Stimulated activated naive CD4-positive, alpha-beta T cell (primary cell): ENCODE measurements at places on chromosomes 7 and 10.

GRCh38 chr10:110241841-110242240, 34.4 kb downstream of the MXI1 start:
- DNase-seq, result no peak

GRCh38 chr7:49187543-49188268, 263.4 kb downstream of the CDC14C start:
- no peak for DNase-seq

GRCh38 chr7:136014659-136015058, 37.5 kb upstream of the MTPN start:
- DNase-seq, result no peak

- no peak for DNase-seq
Observed at GRCh38 chr7:55149001-55149400, 130.2 kb downstream of the EGFR start.

DNA sequence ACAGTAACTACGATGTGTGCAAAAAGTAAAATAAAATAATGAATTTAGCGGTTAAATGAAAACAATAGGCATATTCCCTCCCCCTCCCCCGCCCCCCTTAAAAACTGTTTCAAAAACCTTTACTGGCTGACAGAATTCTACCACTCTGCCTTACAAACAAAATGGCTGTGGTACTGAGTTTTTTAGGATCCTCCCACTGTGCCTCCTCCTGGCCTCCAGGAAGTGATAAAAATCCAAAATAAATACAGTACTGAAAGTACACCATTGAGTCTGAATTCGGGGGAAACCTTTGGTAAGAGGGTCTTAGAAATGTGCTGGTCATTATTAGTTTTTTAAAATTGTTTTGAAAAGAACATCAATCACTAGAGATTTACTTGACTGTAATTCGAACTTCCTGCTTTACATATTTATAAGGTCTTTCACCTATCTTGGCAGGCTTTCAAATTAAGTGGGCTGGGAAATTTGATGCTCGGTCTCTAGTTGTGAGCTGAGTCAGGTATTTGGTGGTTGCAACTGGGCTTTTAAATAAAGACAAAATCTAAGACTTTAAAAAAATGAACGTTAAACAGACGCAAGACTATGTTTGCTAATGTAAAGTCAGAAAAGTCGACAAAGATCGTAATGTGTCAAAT, 32.5 kb upstream of the EPC1 start:
- DNase-seq, result peak; percentile 18

DNA sequence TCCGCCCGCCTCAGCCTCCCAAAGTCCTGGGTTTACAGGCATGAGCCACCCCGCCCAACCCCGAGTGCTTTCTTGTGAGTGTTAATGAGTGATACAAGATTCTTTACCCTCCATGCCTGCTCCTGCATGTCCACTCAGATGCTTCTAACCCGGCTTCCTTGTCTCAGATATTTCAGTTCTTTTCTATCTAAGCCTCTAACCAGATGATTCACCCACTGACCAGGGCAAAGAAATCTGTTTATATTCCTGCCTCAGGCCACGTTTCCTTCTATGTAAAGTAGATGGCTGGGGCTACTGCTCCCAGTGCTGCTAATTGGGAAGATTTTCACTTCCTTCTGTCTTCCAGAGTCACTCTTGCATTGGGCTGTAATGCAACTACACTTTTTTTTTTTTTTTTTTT, 395.1 kb upstream of the ANKRD30A start:
- DNase-seq, result no peak

GRCh38 chr10:119377958-119378736, 164.4 kb downstream of the RGS10 start:
- no peak for DNase-seq

GRCh38 chr10:3482200-3482993, 302.6 kb downstream of the KLF6 start:
- no peak for DNase-seq

GRCh38 chr10:76523246-76523645, 1091.8 kb downstream of the LRMDA start:
- DNase-seq, result no peak

DNA sequence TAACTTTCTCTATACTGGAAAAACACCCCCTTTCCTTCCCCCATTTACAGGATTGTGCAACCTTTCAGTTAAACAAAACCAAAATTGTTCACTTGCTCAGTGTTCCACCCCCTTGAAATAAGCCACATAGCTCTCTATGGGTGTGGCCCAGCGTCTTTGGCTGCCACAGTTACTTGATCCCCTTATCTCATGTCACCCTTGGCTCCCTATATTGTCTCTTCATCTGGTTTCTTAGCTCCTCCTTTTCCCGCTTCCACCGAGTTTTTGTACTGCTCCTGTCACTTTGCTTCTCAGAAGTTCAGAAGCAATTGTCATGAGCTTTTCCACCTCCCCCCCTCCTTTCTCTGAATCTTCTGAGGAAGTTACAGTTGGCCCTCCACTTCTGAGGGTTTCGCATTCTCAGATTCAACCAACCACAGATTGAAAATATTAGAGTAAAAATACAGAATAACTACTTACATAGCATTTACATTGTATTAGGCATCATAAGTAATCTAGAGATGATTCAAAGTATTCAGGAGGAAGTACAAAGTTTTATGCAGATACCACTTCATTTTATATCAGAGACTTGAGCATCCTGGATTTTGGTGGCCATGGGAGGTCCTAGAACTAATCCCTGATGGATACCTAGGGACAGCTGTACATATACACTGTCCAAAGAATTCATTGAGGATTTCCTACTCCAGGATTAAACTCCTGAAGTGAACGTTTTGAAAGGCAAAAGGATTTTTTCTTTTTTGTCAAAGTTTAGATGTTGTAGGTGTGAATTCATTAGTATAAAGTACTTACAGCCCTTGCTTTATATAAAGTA, 60.4 kb downstream of the ADD3 start:
- peak; percentile 24 for DNase-seq

GRCh38 chr10:11066520-11066919, 48.8 kb downstream of the CELF2 start:
- DNase-seq, result no peak

DNA sequence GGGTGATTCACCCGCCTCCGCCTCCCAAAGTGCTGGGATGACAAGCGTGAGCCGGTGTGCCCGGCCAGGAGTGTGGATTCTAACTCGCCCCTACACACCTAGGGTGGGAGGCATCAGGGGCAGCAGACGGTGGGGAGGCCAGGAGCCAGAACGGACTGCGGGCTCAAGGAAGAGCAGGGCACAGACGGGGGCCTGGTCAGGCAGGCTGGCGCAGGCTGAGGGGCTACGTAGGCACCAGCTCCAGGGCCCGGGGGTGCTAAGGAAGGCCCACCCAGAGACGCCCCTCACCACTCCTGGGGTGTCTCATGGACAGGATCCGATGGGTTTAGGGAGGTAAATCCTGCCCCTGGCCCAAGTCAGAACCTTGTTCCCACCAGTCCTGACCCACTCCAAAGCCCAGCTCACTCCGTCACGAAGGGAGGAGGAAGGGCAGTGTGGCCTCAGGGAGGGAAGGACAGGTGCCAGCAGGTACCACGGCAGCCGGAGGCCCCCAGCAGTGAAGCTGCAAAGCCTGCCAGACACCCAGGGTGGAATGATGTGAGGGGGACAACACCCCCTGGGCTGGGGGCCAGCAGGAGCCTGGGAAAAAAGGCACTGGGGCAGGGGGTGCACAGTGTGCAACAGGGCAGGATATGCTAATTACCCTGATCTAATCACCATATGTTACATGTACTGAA, 251.4 kb downstream of the MAD1L1 start:
- DNase-seq, result no peak

- DNase-seq, result no peak
Observed at GRCh38 chr7:155979994-155980393, 167.7 kb upstream of the SHH start.
